Fibroblast of skin of right biceps (primary cell): ENCODE measurements at places on chromosomes 11 and 22.
A peak's percentile ranks its signal among the peaks of the same experiment; 100 is the strongest.

DNA sequence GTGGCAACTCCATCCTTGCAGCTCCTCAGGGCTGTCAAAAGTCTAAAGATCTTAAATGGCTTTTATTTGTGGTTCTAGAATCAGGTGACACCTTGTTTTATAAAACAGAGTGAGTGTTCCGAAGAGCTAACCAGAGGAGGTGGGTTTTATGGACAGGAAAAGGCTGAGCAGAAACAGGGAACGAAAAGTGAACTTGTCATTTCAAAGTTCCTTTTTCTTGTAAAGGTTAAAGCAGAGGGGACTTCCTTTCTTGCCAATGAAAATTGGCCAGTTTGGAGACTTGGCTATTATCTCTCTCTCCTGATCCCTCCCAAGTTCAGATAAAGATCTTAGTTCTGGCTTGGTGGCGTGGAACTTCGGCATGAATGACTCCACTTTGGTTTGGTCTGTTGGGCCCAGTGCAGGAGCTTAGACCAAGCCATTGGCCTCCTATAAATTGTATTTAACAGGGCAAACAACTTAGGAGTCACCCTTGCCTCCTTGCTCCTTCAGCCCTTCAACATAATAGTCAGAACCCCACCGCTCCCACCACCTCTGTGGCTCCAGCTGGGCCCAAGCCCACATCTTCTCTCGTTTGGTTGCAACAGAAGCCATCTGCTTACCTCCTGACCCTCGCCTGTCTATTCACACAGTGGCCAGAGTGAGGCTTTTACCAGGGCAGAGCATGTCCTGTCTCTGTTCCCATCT lies 102.4 kb upstream of the THY1 start:
- no peak for DNase-seq

GRCh38 chr22:48313175-48313830 lies 1514.4 kb downstream of the BRD1 start:
- DNase-seq = no peak

DNA sequence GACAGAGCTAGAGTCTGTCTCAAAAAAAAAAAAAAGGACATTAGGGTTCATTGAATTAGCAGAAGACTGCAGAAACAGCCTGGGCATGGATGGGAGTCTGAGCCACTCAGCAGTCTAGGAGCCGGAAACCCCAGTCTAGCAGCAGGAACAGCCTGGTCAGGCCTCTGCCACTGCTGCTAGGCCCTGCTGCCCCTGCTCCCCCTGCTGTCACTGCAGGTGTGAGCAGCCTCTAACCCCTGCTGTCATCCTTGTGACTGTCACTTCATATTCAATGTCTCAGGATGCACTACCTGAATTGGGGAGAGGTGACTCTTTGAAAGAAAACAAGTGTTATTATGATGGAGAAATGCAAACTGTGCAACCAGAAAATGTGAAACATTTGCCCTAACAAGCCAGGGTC lies 7.0 kb upstream of the DDX17 start:
- no peak for DNase-seq

DNA sequence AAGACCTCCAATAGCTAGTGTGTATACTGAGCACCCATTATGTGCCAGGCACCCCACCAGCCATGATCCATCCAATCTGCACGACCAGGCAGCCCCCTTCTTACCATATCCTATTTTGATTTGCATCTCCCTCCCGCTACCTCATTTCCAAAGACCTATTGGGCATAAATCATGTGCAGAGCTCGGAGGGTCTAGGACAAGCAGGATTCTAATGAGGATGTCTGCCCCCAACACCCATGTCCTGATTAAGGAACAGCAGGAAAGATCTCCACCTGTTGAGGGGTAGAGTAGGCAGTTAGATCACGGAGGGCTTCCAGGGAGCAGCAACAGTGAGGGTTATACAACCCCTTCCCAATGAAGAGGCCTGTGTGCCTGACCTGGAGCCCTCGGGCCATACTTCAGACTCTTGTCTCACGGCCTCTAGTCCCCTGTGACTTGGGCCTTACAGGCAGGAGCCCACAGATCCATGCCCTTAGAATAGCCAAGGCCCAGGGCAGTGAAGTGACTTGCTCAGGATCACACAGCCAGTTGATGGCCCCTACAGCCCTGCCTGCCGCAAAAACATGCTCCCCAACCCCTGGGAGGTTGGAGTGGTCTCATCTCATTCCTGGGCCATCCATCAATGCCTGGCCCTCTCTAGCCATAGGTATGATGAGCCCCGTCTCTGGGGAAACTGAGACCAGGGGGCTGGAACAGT lies 3.5 kb downstream of the RAB3IL1 start:
- no peak for DNase-seq

DNA sequence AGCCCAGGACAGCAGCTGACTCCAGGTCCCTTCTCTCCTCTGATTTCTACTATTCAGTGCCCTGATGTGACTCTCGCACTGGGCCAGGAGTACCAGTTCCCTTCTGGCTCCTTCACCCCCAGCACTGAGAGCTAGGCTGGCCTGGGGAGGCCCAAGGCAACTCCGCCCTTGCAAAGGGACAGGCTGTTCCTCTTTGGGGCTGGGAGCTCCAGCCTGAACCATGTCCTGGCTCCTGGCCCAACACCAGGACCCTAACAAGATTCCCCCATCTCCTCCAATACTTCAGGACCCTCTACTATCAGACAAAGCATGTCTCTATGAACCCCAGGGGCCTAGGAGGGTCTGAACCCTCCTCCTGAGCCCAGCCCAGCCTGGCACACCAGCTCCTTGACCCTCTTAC lies 12.5 kb downstream of the CREB3L1 start:
- DNase-seq = no peak

- no peak for DNase-seq
Observed at GRCh38 chr22:44221710-44222475, 41.2 kb downstream of the PARVG start.

DNA sequence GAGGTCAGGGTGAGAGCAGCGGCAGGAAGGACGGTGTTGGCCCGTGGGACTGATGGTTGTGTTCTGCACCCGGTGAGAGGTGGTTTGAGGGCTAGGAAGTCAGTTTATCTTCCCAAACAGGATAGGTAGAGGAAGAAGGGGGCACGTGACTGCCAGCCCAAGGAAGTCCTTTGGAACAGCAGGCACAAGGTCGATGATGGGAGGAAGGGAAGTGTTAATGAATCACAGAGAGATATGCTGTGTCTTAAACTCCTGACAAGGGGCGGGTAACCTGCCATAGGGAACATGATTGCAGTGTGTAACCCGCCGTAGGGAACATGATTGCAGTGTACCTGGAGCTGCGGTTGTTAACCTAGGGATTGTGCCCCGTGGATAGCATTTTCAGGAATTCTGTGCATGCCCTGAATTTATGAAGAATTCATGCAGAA lies 49.0 kb downstream of the PRR5L start:
- DNase-seq = no peak

GRCh38 chr11:133123366-133123765 lies 408.9 kb downstream of the OPCML start:
- DNase-seq = no peak

- no peak for DNase-seq
Observed at GRCh38 chr11:8956860-8957259, 7.4 kb downstream of the TMEM9B start.

DNA sequence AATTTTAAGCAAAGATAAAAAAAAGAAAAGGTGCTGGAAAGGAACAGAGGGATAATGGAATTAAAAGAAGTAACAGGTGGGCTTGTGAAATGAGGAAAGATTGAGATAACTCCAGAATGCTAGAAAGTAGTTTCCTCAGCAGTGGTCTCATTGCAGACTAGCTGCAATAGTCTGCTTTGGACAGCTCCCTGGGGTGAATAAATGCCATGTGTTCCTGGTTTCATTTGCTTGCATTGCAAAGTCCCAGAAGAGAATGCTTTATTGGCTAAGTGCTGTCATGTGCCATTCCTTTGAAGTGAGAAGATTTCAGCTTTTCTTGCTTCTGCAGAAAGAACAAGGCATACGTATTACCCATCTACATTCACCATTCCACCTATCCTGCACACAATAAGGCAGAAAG lies 478.8 kb upstream of the RAG2 start:
- DNase-seq = no peak

GRCh38 chr11:107740271-107740670 lies 28.4 kb upstream of the SLN start:
- peak; percentile 31 for DNase-seq

- no peak for DNase-seq
Observed at GRCh38 chr11:16013649-16014275, 342.6 kb downstream of the SOX6 start.

- no peak for DNase-seq
Observed at GRCh38 chr11:128519338-128519737, 68.0 kb downstream of the ETS1 start.

- peak; percentile 93 for DNase-seq
Observed at GRCh38 chr11:102724904-102725500, at the start of gene MMP8. Gene MMP8 (minus strand): TSS chr11:102724954. CDS start chr11:102724855, 99 bp downstream.

- DNase-seq = peak; percentile 66
Observed at GRCh38 chr11:116787786-116788486, at the start of gene ZPR1. Gene ZPR1 (minus strand): TSS chr11:116788023. CDS start chr11:116787990, 33 bp downstream.

GRCh38 chr22:43828998-43829782 lies 17.1 kb upstream of the EFCAB6 start:
- peak; percentile 65 for DNase-seq

GRCh38 chr22:40633036-40633435 lies 3.5 kb downstream of the MRTFA start:
- no peak for DNase-seq

DNA sequence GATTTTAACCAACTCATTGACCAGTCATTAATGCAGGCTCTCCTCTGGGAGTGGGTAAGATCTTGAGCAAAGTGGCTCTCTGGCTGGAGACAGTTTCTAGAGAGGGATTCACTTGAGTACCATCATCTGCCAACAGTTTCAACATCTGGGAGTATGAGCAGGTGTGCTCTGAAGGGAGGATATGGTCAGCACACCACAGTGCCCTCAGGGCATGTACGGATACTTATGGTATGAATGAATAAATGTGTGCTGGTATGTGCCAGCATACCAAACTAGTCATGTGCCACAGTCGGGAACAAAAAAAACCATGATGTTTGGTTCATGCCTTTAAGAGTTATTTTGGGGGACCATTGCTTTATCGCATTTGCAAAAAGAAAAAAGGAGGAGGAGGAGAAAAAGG lies 1197.5 kb upstream of the TENM4 start:
- DNase-seq = no peak

GRCh38 chr11:74138021-74138420 lies 32.8 kb downstream of the C2CD3 start:
- peak; percentile 28 for DNase-seq

GRCh38 chr11:10926801-10927211 lies 69.0 kb upstream of the ZBED5 start:
- peak; percentile 65 for DNase-seq

DNA sequence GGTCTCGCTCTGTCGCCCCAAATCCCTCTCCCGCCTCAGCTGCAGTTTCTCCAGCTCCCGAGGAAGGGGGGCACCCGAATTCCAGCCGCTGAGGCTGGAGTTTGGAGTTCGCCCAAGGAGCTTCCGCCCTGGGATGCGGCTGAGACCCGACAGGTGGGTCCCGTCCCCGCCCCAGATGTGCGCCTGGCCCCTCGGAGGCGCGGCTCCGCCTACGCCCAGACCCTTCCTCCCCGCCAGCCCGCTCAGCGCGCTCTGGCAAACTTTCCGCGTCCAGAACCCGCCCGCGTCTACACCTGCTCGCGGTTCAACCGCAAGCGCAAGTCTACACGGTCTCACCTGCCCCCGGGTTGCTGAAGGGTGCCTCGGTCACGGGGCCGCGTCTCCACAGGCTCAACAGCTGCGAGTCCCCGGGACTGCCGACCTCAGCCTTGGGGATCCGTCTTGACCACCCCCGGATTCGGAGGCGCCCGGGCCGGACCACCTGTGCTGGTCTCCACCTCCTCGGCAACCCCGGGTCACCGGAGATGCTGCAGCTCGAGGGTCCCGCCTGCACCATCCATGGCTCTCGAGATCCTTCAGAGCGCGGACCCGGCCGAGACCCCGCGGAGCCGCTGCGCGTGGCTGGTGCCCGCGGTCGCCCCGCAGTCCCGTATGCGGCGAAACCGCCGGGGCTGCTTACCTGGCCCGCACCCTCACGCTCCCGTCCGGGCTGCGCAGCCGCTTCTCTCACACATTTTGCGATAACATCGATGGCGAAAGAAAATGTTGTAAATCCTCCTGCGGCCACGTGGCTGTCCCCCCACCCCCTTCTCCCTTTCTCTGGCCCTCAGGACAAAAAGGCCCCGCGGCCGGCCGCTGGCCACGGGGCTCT lies 63.6 kb downstream of the NFAM1 start:
- DNase-seq = no peak

- DNase-seq = no peak
Observed at GRCh38 chr11:130600139-130600538, 151.7 kb downstream of the ADAMTS15 start.

GRCh38 chr11:95506777-95507176 lies 275.8 kb upstream of the SESN3 start:
- DNase-seq = peak; percentile 78

DNA sequence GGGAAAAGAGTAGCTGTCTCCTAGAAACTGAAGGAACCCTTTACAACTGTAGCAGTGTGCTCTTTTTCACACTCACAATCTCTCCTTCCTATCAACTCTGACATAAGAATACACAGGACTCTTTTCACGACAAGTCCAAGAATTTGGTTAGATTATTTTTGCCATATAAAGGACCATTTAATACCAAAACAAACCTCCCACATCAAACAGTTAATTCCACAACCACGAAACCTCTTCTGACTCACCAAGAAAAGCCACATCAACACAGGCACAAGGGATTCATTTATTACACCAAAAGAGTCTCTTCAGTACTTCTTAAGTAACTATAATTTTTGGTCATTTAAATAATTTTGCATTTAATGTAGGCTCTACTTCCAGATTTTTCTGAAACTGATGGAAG lies 222.6 kb upstream of the PITPNB start:
- DNase-seq = peak; percentile 89

DNA sequence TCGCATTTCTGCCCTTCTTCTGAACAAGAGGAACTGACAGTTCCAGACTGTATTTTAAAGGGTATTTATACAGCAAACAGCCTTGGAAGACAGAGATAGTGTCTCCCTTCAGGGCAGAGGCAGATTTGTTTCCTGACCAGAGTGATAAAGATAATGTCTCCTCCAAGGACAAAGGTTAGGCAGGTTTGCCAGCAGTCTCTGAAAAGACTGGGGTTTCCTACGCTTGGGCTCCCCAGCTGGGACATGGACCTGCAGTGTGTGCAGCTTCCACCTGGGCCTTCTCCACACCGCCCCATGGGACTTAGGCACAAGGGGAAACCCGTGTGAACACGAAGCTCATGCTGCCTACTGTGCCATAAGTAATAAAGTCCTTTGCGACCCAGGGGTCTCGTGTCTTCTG lies 42.1 kb downstream of the RPL27A start:
- no peak for DNase-seq

DNA sequence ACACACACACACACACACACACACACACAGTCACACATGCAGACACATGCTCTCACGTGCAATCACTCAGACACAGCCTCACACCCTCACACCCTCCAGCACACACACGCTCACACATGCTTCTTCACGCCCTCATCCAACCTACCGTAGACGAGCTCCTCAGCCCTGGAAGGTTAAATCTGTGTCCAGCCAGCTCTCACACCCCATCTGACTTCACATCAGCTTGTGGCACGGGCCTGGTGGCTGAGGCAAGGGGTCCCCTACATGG lies 1.3 kb upstream of the SCUBE1 start:
- DNase-seq = no peak

GRCh38 chr11:33670250-33671011 lies 30.2 kb downstream of the C11orf91 start:
- peak; percentile 84 for DNase-seq
